Hepatocyte (in vitro differentiated cells): ENCODE measurements at places on chromosomes 7 and 10. TPM values are rescaled to one million over a fixed set of nuclear protein-coding genes. Genes with fewer than 3 reads are reported as not detected.

The GHRHR gene
- polyA plus RNA-seq: 0.85 TPM in 1 of 2 replicates, not detected in the other

The SPDYE8 gene
- 0.17 and 0.19 TPM in 2 replicates for polyA plus RNA-seq

DNA sequence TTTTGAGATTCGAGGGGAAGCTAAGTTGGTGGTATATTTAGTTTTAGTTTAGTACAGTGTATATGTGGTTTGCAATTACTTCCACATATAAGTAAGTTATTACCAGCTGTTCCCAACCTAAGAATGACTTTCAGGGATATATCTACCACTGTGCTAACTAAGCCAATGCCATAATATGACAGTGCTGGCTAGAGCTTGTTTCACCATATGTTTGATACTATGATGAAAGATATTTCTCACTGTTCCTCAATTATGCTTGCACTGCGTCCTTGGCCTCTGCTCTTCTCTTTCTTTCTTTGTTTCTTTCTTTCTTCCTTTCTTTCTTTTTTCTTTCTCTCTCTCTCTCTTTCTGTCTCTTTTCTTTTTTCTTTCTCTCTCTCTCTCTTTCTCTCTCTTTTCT is 113.8 kb upstream of the SKAP2 start:
- no peak for DNase-seq

GRCh38 chr7:603152-603951 is 83.7 kb upstream of the PDGFA start:
- DNase-seq: no peak

GRCh38 chr10:70078329-70078728 is 25.7 kb downstream of the MACROH2A2 start:
- DNase-seq: no peak

DNA sequence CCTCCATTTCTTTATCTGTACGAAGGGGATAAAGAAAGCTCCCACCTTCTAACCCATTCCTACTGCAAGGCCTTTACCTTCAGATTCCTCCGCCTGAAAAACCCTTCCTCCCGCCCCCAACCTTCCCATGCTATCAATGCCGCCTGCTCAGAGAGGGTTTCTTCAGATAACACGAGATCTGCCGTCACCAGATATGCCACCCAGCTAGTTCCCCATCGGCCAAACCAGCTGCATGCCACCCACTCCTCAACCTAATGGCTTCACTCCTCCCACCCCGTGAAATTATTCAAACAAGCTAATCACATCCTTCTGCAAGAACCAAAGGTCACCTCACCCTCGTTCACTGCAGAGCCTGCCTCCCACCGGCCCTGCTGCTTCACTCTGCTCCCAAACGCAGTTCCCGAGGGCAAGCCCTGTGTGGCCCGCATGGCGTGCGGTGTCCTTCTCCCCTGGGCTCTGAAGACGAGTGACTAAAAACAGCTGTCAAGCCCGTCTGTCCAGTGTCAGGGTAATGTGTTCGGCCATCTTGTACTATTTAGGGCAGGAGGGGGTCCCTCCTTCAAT is 46.8 kb upstream of the TMEM213 start:
- DNase-seq: no peak

GRCh38 chr10:93032105-93032808 is 28.3 kb upstream of the CYP26C1 start:
- no peak for DNase-seq

DNA sequence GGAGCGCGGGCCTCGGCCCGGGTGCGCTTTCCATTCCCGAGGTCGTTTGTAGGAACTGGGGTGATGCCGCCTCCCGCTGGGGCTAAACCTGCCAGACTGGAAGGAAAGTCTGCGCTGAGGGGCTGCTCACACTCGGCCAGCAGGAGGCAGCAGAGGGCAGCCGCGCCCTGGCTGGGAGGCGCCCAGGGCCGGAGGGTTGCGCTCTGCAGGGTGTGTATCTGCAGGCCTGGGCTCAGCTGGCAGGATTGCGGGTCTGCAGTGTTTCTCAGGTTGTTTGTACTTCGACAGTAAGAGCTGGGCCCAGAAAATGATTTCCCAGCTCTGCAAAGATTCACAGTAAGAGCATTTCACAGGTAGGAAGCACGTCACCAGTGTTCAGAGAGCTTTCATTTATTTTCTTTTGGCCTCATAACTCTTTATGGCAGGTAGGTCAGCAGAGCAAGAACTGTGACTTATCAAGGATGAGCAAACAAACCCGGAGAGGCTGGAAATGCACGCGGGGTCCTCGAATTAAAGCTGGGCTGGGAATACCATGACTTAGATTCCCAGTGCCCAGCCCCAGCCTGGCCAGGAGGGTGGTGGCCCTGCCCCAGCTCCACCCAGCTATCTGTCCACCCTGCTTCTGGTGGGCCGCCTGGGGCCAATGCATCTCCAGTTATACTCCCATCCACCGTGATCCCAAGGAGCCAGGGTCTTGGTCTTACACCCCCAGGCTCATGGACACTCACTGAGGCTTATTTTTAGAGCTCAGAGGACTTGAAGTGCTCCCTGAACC is 15.2 kb upstream of the PPP2R2D start:
- DNase-seq: peak; percentile 88

DNA sequence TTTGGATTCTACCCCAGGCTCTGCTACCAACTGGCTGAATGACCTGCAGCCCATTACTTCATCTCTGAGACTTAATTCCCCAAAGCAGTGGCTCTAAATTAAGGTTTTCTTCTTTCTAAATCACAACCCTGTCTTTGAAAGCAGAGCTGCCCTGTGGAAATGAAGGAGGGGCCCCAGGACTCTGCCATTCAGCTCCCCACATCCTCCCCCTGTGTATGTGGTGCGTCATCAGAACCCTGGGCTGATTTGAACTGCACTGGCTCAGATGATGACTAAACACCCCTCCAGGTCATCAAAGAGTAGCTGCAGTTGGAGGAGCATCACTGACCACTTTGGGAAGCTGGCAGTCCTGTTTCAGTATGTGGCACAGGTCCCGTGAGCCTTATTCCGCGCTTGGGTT is 46.6 kb downstream of the BPGM start:
- peak; percentile 32 for DNase-seq

- DNase-seq: no peak
Observed at GRCh38 chr7:135271255-135271615, 37.6 kb downstream of the STRA8 start.
